ENCODE measurements at places on chromosomes 2 and 18.
A peak's percentile ranks its signal among the peaks of the same experiment; 100 is the strongest.

DNA sequence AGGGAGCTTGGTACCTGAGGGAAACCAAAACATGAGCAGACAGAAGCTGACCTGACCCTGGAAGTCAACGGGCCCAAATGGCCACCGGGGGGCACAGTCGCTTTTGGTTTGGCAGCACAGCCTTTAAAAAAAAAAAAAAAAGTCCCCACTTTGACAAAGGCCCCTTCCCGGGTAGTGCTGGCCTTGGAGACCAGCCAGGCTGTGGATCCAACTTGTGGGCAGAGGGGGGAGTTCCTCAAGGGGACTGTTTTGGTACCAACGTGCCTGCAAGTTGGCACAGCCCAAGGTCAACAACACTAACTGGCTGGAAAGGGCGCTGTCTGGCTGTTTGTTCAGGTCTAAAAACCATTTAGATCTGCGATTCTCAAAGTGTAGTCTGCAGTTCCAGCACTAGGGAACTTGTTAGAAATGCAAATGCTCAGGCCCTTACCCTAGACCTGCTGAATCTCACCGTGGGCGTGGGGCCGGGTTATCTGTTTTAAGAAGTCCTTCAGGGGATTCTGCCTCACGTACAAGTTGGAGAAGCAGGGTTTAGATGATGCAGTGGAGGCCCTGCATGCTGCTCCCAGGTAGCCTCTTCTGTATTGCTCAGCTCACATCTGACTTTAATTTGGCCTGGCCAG is 83.0 kb downstream of the LPIN1 start:
- peak; percentile 25 for DNase-seq

DNA sequence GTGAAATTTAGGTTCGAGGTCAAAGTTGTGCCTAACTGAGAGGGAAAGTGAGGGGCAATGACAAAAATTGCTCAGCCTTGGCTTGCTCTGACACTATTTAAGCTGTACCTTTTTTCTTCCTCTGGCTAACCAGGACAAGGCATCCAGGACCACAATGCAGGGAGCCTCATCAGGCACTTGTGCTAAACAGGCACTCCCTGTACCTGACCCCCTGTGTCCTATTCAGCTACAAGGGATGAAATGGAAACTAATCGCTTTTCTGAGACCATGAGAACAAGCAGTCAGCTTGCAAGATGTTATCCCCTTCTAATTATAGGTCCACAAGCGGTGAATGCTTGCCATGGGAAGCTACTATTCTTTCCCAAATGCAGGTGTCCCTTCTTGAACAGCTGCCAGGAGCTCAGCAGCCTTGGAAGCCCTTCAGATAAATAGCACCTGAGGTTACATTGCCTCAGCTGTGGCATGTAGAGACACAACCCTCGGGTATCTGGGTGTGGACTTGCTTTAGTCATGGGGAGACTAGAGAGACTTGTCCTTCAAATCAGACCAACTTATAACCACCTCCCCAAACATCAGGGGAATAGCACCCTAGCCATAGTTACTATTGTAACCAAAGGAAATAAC is 19.1 kb upstream of the ITGA6 start:
- no peak for DNase-seq

GRCh38 chr2:118380915-118381653 is 292.8 kb downstream of the INSIG2 start:
- no peak for DNase-seq

- no peak for DNase-seq
Observed at GRCh38 chr2:217559084-217559483, 443.7 kb downstream of the TNS1 start.

GRCh38 chr18:54822872-54823845 is 5.1 kb upstream of the RAB27B start:
- DNase-seq: no peak

All from activated CD8-positive, alpha-beta memory T cell treated with anti-CD3 and anti-CD28 coated beads for 4 hours (primary cell).